Cortex of kidney (tissue), 1 donor: ENCODE measurements at places on chromosomes 13 and 19.

DNA sequence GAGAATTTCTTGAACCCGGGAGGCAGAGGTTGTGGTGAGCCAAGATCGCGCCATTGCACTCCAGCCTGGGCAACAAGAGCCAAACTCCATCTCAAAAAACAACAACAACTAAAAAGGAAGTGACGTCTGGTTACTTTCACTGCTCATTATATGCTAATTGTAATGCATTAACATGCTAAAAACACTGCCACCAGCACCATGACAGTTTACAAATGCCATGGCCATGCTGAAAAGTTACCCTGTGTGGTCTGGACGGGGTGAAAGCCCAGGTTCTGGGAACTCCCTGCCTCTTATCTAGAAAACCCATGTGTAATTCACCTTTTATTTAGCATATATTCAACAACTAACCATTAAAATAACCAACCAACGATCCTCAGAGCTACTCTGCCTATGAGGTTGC, 28.1 kb downstream of the CPT1C start:
- no peak for DNase-seq

GRCh38 chr19:54707962-54708361, 16.3 kb upstream of the KIR3DL3 start:
- no peak for DNase-seq

DNA sequence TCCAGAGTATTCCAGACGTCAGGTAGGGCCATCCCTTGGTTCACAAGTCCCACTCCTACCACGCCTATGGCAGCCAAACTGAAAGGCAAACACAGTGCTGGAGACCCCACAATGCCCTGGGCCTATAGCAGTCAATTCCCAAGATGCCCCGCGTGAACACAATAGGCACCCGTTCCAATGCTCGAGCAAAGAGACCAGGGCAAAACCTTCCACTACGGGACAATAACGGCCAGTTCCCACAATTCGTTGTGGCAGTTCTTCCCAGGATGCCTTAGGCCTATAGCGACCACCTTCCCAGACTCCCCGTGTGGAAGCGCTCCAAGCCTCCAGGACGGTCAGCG, 538 bp downstream of the ZNF428 start:
- no peak for DNase-seq

GRCh38 chr19:10730932-10731331, 13.1 kb downstream of the DNM2 start:
- no peak for DNase-seq

DNA sequence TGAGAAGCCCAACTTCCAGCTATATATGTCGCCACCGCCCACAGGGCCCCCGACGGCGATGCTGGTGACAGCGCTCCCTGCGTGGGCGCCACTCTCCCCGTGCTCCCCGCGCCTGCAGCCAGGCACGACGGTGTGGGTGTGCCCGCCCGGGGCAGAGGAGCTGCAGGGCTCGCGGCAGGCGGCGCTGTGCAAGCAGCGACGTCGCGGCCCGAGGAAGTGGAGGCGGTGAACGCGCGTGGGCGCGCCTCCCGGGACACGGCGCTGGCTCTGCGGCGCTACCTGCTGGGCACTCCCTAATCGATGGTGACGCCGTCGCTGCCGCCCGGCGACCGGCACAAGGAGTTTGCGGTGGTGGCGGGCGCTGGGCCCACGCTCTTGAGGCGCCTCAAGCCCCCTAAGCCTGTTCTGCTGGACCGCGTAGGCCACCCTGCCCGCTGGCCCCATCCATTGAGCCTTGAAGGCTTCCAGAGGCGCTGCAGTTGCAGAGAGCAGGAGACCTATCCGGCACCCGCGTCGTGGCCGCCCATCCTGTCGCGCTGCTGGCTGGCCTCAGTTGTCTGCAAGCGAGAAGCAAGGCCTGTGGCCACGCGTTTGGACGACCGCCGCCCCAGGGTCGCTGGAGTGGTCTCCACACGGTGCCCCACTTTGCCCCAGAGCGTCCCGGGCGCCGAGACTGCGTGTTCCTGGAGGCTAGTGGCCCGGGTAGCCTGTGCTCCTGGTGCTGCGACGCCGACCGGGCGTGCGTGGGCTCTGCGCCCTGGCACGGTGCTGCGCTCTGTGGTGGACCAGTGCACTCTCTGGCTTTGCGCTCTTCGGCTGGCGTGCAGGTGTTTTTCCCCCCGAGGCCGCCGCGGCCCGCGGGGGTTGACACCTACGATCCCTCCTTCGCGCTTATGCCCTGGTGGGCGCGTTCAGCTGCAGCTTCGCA, 23.1 kb downstream of the LRFN3 start:
- DNase-seq = no peak

DNA sequence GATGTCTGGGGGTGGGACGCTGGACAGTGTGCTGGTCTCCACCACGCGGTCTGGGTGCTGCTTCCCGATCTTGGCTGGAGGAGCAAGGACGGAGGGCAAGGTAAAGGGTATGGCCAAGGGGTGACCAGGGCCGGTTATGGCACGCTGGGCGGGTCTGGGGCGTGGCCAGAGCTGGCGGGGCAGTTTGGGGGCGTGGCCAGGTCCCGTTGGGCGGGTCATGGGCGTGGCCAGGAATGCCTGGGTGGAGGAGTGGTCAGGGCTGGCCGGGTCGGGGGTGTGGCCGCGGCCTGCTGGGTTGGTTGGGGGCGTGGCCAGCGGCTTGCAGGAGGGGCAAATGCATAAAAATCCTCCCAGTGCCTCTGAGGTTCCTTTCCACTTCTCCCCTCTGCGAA, 19.2 kb downstream of the GPX4 start:
- no peak for DNase-seq
